Thymus (tissue), 14 donors: ENCODE measurements at places on chromosomes 6 and 20. TPM values are rescaled to one million over a fixed set of nuclear protein-coding genes. Genes with fewer than 3 reads are reported as not detected.

DNA sequence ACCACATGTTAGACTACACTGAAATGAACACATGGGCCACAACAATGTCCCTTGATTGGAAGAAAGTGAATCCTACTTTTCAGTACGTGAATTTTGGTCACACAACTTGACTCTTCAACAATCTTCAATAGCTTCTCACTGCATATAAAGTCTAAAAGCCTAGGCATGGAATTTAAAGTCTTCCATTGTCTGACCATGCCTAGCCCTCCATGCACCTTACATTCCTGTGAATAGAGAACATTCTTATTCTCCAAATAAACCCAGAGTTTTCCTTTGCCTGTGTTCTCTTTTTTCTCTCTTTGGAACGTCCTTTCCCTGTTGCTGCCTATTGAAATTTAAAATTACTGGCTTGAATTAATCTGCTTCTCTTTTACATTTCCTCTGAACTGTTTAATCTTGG, 207.5 kb downstream of the ASCC3 start:
- H3K4me3 ChIP-seq = no peak overlapping the region
- no peak for DNase-seq
- no peak overlapping the region for H3K27ac ChIP-seq
- H3K4me1 ChIP-seq = no peaks in the 10 kb centered on the region
- H3K27me3 ChIP-seq = no peaks in the 10 kb centered on the region

- H3K27me3 ChIP-seq = no peaks in the 10 kb centered on the region
- H3K4me3 ChIP-seq = no peak overlapping the region
- H3K36me3 ChIP-seq = no peaks in the 10 kb centered on the region
- no peak for DNase-seq
- no peak overlapping the region for H3K27ac ChIP-seq
- H3K4me1 ChIP-seq = no peaks in the 10 kb centered on the region
Measured at GRCh38 chr6:133613211-133613610, 275.7 kb upstream of the TCF21 start.

DNA sequence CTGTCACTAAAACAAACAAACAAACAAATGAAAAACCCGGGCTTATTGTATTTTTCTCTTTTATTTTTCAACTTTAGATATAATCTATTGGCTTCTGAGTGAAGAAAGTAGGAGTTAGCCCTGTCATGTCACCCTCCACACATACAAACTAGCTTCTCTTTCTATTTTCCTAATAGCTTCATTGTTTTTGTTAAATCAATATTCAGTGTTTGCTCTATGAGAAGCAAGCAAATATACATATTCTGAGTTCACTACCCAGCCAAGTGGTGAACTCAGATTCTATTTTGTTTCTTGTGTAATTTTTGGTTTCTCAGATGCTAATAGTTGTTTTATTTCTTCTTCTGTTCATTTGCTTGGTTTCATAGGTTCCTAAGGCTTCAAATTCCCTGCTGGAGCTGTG, 66.4 kb downstream of the SNRNP48 start:
- H3K27me3 ChIP-seq = no peaks in the 10 kb centered on the region
- H3K27ac ChIP-seq = no peak overlapping the region
- DNase-seq = no peak
- no peak overlapping the region for H3K4me3 ChIP-seq
- H3K4me1 ChIP-seq = no peaks in the 10 kb centered on the region
- no peaks in the 10 kb centered on the region for H3K36me3 ChIP-seq

DNA sequence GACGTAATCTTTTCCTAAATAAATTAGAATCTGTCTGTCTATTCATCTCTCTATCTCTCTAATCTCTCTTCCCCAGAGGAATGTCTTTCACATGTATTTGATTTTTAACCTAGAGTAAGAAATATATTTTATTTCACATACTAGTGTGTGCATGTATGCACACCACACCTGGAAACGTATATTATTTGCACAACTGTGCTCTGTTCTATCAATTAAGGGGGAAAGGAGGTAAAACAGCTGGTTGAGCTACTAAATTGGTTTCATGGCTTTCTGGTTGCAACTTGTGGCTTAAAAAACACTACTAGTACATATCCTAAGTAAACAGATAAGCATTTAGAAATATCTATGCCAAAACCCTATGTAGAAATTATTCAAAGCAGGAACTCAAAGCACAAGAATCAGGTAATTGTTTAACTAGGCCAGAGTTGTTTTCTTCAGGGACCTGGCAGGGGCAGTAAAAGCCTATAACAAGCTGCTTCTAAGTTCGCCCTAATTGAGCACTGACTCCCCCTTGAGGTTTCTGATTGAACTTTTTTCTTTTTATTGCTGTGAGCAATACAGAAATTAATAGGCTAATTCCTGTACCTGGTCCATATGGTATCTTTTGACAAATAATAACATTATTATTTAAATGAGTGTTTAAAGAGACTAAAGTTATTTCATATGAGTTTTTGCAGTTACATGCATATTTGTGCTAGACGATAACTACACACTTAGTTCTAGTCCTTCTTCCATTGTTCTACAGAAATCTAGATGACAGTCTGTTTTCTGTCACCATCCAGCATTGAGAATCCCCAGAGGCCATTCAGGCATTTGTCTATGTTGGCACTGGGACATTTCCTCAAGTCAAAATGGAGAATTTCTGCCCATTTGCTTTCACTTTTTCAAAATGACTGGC, 88.6 kb downstream of the MCHR2 start:
- H3K36me3 ChIP-seq = no peaks in the 10 kb centered on the region
- H3K4me3 ChIP-seq = no peak overlapping the region
- DNase-seq = no peak
- H3K4me1 ChIP-seq = no peaks in the 10 kb centered on the region

- DNase-seq = no peak
- H3K27me3 ChIP-seq = no peaks in the 10 kb centered on the region
- no peaks in the 10 kb centered on the region for H3K4me1 ChIP-seq
- H3K4me3 ChIP-seq = no peak overlapping the region
- H3K27ac ChIP-seq = no peak overlapping the region
Measured at GRCh38 chr6:53673162-53673727, 7.7 kb upstream of the KLHL31 start.

GRCh38 chr6:45677381-45678284, 299.9 kb upstream of the SUPT3H start:
- H3K27ac ChIP-seq = peak overlapping the region; percentile 37
- H3K27me3 ChIP-seq = no peaks in the 10 kb centered on the region
- no peaks in the 10 kb centered on the region for H3K36me3 ChIP-seq

DNA sequence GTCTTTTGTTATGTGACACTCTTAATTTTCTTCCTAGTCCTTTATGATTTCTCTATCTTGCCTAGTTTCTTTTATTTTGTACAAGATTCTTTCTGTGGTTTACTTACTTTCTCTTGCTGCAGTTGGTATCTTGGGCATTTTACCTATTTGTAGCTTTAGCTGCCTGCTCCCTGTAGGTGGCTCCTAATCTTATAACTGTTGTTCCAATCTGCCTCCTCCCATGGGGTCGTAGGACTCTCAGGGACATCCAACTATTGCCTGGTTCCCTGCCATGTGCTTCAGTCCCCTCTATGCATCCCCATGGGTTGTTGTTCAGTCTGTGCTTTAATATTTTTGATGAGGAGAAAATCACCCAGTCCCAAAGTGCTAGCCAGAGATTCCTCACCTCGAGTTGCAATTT, 31.4 kb downstream of the RIN2 start:
- no peak overlapping the region for H3K4me3 ChIP-seq
- no peaks in the 10 kb centered on the region for H3K36me3 ChIP-seq
- H3K4me1 ChIP-seq = peaks cover 5% of the 10 kb centered on the region
- DNase-seq = no peak
- H3K27me3 ChIP-seq = no peaks in the 10 kb centered on the region

- H3K27me3 ChIP-seq = no peaks in the 10 kb centered on the region
- no peaks in the 10 kb centered on the region for H3K36me3 ChIP-seq
- H3K4me1 ChIP-seq = peaks cover 4% of the 10 kb centered on the region
- no peak overlapping the region for H3K4me3 ChIP-seq
Measured at GRCh38 chr6:98944598-98945081, 3.1 kb downstream of the FBXL4 start.

SLC22A23 gene
- total RNA-seq = 7.0 TPM

DNA sequence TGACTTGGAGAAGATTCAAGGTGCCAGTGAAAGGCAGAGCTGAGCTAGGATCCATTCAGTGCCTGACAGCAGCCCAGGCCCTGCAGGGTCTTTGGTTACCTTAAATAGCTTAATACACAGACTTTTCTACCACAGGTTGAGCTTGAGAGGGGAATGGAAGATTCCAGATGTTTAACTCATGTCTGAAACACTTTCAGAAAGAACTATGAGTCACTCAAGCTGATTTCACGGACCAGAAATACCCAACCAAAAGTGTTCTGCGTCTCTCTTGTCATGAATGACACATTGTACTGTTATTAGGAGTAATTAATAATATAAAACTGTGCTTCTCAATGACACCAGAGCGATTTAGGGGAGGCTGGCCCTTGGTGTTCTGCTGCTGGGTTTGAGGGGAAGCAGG, 6.4 kb upstream of the PMEPA1 start:
- no peak overlapping the region for H3K27ac ChIP-seq
- H3K36me3 ChIP-seq = no peaks in the 10 kb centered on the region
- no peak for DNase-seq
- no peak overlapping the region for H3K4me3 ChIP-seq
- peaks cover 21% of the 10 kb centered on the region for H3K27me3 ChIP-seq
- peaks cover 3% of the 10 kb centered on the region for H3K4me1 ChIP-seq

DNA sequence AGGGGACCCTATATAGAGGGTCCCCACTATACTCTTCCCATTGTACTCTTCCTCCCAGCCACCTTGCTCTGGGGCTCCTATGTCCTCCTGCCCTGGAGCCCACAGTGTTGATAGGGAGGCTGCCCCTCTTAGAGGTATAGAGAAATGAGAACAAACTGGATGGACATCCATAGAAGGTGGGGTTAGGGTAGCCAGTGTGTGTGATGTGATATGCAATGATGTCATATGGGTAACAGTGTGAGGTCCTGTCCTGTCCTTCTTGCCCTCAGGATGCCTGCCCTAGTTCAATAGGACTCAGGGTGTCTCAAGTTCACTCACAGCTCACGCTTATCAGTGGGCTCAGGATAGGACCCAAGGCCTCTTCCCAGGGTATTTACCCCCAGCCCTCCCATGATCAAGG, 435 bp downstream of the PTCRA start:
- H3K27me3 ChIP-seq = no peaks in the 10 kb centered on the region
- H3K36me3 ChIP-seq = peaks cover 6% of the 10 kb centered on the region
- peaks cover 20% of the 10 kb centered on the region for H3K4me1 ChIP-seq
- peak overlapping the region; percentile 99 for H3K27ac ChIP-seq

- no peak overlapping the region for H3K27ac ChIP-seq
- no peak for DNase-seq
- no peaks in the 10 kb centered on the region for H3K27me3 ChIP-seq
- H3K36me3 ChIP-seq = no peaks in the 10 kb centered on the region
Measured at GRCh38 chr6:113122060-113122459, 735.1 kb upstream of the MARCKS start.

SIRPB1 gene
- total RNA-seq = 0.90 TPM

- no peaks in the 10 kb centered on the region for H3K4me1 ChIP-seq
- H3K4me3 ChIP-seq = no peak overlapping the region
- peak; percentile 13 for DNase-seq
- H3K36me3 ChIP-seq = no peaks in the 10 kb centered on the region
- no peak overlapping the region for H3K27ac ChIP-seq
Measured at GRCh38 chr20:16476032-16476431, 97.2 kb downstream of the KIF16B start.

- H3K27ac ChIP-seq = no peak overlapping the region
- no peaks in the 10 kb centered on the region for H3K36me3 ChIP-seq
- no peaks in the 10 kb centered on the region for H3K4me1 ChIP-seq
Measured at GRCh38 chr6:15864038-15864707, 201.3 kb upstream of the DTNBP1 start.

DNA sequence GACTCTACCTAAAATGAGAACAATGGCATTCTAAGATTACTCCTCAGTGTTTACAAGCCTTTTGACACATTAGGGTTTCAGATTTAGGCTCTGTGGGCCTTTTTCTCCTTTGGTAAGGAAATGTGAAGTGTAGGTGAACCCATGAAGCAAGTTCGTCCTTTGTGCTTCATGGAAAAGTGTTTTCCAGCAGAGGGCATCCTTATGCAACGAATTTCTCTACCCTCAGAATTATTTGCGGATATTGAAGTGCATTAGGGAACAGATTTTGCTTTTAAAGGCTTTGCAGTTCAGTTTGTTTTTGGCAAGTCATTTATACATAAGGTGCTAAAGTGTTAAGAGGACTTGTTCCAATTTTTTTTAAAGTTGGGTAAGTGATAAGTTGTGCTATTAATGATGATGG, 55.7 kb upstream of the FERMT1 start:
- no peak for DNase-seq
- H3K27ac ChIP-seq = no peak overlapping the region

- H3K4me3 ChIP-seq = peak overlapping the region; percentile 99
- H3K36me3 ChIP-seq = peaks cover 18% of the 10 kb centered on the region
- no peak for DNase-seq
- peaks cover 20% of the 10 kb centered on the region for H3K4me1 ChIP-seq
- H3K27ac ChIP-seq = peak overlapping the region; percentile 100
Measured at GRCh38 chr6:36593569-36594028, 563 bp upstream of the SRSF3 start.

DNA sequence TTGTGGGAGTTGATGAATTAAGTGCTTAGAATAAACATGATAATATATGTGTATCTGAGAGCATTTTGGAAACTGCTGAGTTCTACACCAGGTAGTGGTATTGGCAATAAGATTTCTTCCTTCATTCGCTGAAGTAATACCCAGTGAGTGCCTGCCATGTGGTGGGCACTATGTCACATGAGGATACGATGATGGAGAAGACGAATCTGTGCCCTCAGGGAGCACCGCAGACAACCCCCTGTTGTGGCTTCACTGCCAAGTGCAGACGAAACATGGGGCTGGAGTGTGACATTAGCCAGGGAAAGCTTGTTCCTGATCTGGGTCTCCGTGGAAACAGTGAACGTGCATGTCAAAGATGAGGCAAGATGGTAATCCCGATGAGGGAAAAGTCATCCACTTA, 7.9 kb downstream of the ZNF76 start:
- no peaks in the 10 kb centered on the region for H3K36me3 ChIP-seq
- H3K27me3 ChIP-seq = no peaks in the 10 kb centered on the region
- no peak overlapping the region for H3K4me3 ChIP-seq

GRCh38 chr20:53707371-53708055, 113.9 kb upstream of the ZNF217 start:
- no peak for DNase-seq
- peaks cover 31% of the 10 kb centered on the region for H3K4me1 ChIP-seq
- no peak overlapping the region for H3K4me3 ChIP-seq
- H3K27me3 ChIP-seq = no peaks in the 10 kb centered on the region
- peak overlapping the region; percentile 91 for H3K27ac ChIP-seq

- DNase-seq = peak; percentile 87
- H3K27ac ChIP-seq = peak overlapping the region; percentile 93
- peak overlapping the region; percentile 16 for H3K4me3 ChIP-seq
- peaks cover 4% of the 10 kb centered on the region for H3K36me3 ChIP-seq
- H3K4me1 ChIP-seq = peaks cover 72% of the 10 kb centered on the region
Measured at GRCh38 chr6:22149501-22150367, 147.1 kb downstream of the PRL start.

- no peaks in the 10 kb centered on the region for H3K36me3 ChIP-seq
- DNase-seq = no peak
- H3K4me1 ChIP-seq = peaks cover 18% of the 10 kb centered on the region
- no peak overlapping the region for H3K4me3 ChIP-seq
- H3K27ac ChIP-seq = no peak overlapping the region
- no peaks in the 10 kb centered on the region for H3K27me3 ChIP-seq
Measured at GRCh38 chr6:15309611-15310283, 63.9 kb downstream of the JARID2 start.
